ENCODE measurements at places on chromosomes 7 and 10.
A peak's percentile ranks its signal among the peaks of the same experiment; 100 is the strongest.

- DNase-seq = no peak
Observed at GRCh38 chr10:110376767-110377160, 72.0 kb upstream of the SMNDC1 start.

- DNase-seq = no peak
Observed at GRCh38 chr7:156816943-156817572, 75.9 kb downstream of the LMBR1 start.

DNA sequence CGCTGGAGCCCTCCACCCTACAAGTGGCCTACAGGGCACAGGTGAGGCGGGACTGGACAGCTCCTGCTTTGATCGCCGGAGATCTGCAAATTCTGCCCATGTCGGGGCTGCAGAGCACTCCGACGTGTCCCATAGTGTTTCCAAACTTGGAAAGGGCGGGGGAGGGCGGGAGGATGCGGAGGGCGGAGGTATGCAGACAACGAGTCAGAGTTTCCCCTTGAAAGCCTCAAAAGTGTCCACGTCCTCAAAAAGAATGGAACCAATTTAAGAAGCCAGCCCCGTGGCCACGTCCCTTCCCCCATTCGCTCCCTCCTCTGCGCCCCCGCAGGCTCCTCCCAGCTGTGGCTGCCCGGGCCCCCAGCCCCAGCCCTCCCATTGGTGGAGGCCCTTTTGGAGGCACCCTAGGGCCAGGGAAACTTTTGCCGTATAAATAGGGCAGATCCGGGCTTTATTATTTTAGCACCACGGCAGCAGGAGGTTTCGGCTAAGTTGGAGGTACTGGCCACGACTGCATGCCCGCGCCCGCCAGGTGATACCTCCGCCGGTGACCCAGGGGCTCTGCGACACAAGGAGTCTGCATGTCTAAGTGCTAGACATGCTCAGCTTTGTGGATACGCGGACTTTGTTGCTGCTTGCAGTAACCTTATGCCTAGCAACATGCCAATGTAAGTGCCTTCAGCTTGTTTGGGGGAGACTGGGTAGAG lies at the start of gene COL1A2:
COL1A2 (plus strand) TSS at position 459 of the 704 bp plus-strand sequence; CDS start at position 596, 137 bp downstream.
- DNase-seq = no peak

- no peak for DNase-seq
Observed at GRCh38 chr7:98323597-98324322, 42.3 kb downstream of the BRI3 start.

- no peak for DNase-seq
Observed at GRCh38 chr10:75712242-75712880, 280.9 kb downstream of the LRMDA start.

DNA sequence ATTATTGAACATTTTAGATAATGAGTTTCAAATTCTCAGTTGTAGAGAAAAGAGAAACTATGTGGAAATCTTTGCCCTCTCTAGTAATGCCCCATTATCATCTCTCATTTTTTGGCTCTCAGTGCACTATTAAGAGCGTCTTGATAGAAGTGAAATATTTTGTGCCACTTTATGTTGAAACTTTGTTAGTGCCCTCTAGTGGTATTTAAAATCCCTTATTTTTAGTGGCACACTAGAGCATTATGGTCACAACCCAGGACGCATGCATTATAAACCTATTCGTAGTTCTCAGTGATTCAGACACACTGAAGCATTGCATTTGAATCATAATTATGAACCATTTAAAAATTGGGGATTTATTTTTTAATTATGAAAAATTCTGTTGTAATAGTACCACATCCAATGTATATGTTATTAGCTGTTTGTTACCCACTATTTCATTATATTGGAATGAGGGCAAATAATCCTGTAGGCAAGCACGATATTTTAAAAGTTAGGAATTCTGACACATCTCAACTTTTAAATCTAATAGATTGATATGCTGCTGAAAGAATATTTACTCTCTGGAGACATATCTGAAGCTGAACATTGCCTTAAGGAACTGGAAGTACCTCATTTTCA lies 21.9 kb downstream of the PDCD4 start:
- DNase-seq = no peak

- DNase-seq = peak; percentile 90
Observed at GRCh38 chr10:6120691-6121090, 31.9 kb downstream of the RBM17 start.

DNA sequence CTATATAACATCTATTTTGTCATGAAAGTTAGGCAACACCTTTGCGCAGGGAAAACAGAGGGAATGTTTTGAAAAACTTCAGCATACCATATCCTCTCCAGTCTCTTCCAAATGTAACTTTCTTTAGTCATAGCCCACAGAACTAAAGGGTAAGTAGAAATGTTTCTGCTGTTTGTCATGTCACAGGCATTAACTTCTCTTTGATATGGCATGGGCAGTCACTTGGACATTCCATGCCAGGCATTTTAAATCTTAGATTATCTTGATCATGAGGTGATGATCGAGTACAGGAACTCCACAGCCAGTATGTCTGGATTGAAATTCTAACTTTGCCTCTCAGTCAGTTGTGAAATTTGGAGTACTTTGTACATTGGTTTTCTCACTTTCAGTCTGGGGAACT lies 27.5 kb upstream of the ETV1 start:
- DNase-seq = no peak

DNA sequence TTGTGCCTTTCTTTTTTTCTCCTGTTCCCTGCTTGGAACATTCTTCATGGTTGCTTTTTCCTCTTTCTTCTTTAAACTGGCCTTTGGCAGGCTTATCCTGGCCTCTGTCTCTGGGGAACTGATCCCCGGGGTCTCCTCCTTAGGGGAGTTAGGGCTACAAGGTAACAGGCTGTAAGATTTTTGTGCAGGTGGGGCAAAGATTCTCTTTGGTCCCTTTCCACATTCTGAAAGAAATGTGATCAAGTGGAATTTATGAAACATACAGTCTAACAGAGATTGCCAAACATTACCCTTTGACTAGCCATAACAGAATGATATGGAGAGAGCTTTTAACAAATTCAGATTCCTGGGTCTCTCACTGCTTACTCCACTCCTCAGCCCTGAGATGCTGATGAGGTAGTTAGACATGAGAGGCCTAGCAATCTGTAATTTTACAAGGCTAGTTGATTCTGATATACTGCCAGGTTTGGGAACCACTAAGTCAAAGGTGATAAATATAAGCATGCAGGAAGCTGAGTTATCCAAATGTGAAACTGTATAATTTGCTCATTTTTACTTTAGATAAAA lies 8.8 kb downstream of the ZCWPW1 start:
- no peak for DNase-seq

GRCh38 chr7:100219271-100219737 lies 445 bp upstream of the PVRIG start:
- DNase-seq = no peak

DNA sequence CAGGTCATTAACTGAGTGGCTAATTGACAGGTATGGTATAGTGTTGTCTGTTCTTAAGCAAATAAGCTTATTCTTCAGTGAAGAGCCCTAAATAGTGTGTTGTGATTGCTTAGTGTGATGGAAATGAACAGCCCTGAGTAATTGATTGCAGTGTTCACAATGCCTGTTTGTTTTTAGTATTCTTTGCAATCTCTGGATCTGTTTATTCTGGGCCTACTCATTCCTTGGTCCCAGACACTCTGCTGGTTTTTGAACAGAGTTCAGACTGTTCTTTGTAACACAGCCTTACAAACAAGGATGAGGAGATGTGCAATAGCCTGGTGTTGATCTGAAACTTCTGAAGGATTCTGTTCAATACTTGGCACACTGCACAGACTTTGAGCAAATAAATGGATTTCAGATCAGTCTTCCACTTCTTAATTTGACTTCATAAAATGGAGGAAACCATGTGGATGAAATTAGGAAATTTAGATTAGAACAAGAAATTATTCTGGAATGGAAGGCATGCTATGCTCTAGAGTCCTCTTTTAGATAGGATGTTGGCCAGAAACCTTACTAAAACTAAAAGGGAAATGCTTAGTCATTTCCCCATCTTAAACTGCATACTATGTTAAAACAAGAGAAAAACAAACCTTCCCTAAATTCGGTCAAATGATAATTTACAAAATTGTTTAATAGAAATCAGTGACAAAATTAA lies 444.2 kb upstream of the SEMA3D start:
- DNase-seq = no peak

DNA sequence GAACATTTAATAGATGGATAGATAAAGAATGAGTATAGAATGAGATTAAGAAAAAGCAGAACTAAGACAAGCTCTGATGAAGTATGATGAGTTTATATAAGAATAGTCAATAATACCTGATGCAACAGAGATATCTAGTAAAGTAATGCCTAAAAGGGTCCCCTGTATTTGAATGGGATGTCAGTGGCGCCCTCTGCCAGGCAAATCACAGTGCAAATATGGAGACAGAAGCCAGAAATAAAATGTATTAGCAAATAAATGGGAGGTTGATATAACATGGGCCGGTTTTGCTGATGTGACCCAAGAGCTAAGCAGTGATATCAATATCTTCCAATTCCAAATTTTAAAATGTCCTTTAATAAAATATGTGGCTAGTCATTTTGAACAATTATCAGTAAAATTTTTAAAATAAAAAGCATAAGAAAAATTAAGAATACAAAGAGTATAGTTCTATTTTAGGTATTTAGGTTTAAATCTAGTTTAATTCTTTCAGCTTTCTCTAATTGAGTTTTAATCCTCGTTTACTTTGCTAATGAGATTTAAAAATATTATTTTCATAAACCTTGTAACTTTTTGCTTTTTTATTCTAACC lies 62.6 kb downstream of the ADK start:
- no peak for DNase-seq

GRCh38 chr10:93383562-93383981 lies 98.6 kb downstream of the MYOF start:
- DNase-seq = no peak

DNA sequence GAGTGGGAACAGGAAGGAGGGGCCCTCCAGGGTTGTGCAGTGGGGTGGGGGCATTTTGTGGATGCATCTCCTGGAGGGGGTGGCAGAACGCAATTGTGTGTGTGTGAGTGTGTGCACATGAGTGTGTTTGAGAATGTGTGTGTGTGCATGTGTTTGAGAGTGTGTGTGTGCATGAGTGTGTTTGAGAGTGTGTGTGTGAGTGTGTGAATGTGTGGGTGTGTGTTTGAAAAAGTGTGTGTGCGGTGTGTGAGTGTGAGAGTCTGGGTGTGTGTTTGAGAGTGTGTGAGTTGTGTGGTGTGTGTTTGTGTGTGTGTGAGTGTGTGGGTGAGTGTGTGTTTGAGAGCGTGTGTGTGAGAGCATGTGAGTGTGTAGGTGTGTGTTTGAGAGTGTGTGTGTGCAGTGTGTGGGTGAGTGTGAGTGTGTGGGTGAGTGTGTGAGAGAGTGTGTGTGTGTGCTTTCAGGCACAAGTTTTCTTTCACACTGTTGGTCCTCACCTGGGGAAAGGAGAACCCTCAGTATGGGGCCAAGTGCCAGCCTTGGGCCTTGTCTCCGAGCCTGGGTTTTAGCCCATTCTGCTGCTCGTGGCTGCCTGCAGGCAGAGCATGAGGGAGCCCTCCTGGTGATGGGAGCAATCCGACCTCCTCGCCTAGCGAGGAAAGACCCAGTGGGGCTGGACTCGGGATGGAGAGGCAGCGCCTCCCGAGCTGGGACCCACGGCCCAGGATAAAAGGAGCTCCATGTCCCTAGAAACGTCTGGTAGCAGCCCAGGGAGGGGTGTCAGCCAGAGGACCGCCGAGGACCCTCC lies 35.6 kb downstream of the CDH23 start:
- DNase-seq = peak; percentile 57

GRCh38 chr7:122702872-122703510 lies at the start of gene RNF148:
Gene RNF148 (minus strand): TSS chr7:122702922. CDS start chr7:122702750, 172 bp downstream.
- DNase-seq = no peak

DNA sequence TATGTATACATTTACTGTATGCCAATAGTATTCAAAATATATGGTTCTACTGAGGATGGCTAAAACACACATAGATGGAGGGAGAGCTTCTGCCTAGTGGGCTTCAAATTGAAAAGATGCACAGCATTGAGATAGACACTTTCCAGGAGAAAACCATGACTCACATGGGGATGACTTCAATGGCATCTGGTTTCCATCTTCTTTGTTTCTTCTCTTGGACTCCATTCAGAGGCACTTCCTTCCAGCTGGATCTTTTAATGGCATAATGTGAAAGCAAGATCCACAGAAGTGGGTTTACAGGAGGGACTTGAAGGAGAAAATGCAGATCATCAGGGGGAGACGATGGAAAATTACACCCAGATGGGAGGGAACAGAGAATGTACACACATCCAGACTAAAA lies 84.9 kb downstream of the ZNF365 start:
- no peak for DNase-seq

DNA sequence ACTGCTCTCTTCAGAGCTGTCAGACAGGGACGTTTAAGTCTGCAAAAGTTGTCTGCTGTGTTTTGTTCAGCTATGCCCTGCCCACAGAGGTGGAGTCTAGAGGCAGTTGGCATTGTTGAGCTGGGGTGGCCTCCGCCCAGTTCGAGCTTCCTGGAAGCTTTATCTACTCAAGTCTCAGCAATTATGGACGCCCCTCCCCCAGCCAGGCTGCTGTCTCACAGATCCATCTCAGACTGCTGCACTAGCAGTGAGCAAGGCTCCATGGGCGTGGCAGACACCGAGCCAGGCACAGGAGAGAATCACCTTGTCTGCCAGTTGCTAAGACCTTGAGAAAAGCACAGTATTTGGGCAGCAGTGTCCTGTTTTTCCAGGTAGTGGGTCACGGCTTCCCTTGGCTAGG lies 98.1 kb downstream of the SDHAF3 start:
- DNase-seq = no peak

DNA sequence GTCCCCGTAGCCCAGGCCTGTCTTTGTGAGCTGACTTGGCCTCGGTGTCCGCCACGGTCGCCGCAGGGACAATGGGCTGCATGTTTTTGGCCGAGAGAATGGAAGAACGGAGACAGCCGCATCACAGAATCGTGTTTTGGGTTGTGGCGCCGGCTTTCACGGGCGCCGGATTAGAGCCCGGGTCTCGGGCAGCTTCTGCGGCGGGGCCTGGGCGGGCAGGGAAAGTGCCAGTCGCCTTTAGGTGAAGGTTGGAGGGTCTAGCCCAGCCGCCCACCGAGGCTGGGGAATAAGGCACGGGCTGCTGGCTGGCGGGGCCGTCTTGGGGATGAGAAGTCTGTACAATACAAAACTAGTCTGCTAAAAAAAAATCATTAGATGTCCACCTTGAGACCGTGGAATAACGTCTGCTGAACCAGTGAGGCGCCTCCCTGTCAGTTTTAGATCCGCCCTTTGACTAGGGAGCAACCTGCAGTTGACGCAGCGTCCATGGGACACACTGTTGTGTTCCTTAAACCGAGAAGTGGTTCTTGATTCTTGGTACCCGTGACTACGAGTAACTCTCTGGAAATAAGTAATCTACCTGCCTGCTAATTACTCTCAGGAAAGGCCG lies 577 bp downstream of the DNAJB9 start:
- no peak for DNase-seq

GRCh38 chr10:76428551-76429367 lies 997.3 kb downstream of the LRMDA start:
- no peak for DNase-seq
